ENCODE measurements at places on chromosomes 12 and 14.

DNA sequence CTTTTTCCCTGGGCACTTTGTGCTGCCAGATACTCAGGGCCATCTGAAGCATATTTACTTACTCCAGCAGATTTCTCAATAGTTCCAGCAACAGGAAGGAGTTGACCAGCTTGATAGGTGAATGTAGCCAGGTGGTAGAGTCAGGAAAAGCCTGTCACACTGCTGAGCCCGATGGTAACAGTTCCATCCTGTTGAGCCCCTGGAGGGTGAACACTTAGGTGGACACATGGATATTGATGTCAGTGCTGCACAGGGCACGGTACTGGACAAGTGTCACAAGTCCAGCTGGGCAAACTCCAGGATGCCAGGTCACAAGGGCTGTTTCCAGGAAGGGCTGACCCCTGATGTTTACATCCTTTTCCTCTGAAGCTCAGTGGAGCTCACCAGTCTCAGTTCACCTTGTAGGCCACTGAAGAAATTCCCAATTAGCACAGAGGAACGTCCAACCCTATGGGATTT is 2.3 kb upstream of the SMOC1 start:
- DNase-seq = no peak

DNA sequence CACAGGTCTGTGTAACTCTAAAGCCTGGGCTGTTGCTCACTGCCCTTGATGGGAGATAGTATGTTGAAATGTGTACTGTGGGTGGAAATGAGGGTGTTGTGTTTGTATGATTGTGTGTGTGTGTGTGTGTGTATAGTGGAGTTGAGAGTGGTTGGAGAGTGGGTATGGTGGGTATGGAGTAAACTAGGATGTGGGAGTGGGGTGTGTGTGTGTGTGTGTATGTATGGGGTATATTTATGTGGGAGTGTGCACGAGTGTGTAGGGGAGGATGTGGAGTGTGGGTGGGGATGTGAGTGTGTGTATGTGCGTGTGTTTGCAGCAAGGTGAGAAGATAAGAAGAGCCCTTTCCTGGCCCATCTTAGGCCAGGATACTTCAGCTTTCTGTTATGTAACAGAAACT is 22.3 kb downstream of the RPH3A start:
- no peak for DNase-seq

DNA sequence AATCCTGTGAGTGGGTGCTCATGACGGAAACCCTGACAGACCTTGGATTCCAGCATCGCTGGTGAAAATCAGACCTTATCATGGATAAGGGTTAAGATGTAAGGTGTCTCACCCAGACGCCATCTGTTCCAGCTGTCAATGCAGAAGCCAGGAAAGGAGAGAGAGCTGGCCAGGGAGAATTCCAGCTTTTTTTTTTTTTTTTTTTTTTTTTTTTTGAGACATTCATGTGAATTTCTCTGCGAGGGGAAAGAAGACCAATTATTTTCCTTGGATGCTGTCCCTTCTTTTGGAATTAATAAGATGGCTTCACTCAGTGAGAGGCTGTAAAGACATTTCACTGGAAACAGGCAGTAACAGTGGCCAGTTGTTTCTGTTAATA is 1.8 kb downstream of the TRAF3 start:
- DNase-seq = no peak

DNA sequence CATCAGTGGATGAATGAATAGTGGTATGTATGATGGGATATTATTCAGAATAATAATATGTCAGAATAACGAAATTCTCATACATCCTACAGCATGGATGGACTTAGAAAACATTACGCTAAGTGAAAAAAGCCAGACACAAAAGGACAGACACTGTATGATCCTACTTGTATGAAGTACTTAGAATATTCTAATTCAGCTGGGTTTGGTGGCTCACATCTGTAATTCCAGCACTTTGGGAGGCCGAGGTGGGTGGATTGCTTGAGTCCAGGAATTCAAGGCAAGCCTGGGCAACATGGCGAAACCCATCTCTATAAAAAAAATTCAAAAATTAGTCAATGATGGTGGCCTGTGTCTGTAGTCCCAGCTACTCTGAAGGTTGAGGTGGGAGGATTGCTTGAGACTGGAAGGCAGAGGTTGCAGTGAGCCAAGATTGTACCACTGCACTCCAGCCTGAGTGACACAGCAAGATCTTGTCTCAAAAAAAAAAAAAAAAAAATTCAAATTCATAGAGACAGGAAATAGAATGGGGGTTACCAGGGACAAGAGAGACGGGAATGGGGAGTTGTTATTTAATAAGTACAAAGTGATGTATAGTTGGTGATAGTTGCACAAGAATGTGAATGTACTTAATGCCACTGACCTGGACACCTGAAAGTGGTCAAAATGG is 132.3 kb downstream of the CHST11 start:
- no peak for DNase-seq

- DNase-seq = peak; percentile 86
Measured at GRCh38 chr12:92403210-92404175, 257.8 kb upstream of the BTG1 start.

GRCh38 chr14:51513281-51513680 is 138.4 kb upstream of the FRMD6 start:
- no peak for DNase-seq

DNA sequence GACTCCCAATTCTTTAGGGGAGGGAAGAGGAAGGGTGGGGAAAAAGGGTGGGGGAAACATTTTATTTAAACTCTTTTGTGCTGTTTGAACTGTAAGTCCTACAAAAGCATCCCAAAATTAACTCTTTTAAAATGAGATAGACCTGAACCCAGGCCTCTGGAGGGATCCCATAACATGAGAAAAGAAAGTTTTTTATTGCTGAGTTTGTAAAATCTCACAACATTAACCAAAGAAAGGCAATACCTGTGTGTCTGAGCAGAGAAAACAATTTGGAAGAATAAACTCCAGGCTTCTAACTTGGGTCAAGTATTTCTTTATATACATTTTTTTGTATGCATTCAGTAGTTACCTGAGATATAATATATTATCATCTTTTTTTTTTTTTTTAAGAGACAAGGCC is 107.1 kb downstream of the KSR2 start:
- DNase-seq = no peak

- no peak for DNase-seq
Measured at GRCh38 chr12:47878918-47879481, 25.8 kb downstream of the VDR start.

- no peak for DNase-seq
Measured at GRCh38 chr12:22275843-22276242, 58.7 kb downstream of the ST8SIA1 start.

DNA sequence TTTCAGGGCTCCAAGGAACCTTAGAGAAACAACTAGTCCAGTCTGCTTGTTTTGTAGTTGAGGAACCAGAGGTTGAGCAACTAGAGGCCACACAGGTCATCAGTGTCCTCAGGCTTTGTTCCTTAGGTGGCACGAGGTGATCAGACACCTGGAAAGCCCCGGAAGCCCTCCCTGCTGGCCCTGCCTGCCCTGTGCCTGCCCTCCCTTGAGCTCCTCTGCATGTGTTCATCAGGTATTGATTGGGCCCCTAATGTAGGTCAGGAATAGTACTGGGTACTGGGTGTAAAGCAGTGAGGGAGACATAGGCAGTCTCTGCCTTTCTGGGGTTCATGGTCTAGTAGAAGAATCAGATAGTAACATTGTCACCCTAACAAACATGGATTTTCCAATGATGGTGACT is 114.3 kb downstream of the TSPAN9 start:
- no peak for DNase-seq

DNA sequence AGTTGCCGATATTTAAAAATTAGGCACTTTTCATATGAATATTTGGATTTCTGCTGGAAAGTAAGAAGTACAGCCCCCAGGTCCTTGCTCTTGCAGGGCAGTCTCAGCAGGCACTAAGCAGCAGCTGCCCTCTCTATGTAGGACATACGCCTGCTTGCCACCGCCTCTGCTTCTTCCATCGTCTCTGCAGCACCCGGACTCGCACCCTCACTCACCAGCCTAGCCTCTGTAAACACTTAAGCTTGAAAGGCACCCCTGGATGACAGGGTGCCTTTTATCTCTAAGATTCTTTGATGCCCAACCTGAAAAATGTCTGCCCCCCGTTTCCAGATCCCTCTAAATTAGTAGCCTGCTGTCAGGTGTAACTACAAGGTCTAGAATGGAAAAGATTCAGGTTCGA is 19.0 kb downstream of the OTUB2 start:
- no peak for DNase-seq

All from activated CD4-positive, alpha-beta T cell treated with anti-CD3 and anti-CD28 coated beads, Interleukin-2, Interleukin-6, amounts not matched to agents 100 ng/mL and 50 ng/mL, durations not matched to agents 16 hours and 8 hours (primary cell).